Body of pancreas (tissue), 4 donors: ENCODE measurements at places on chromosomes 5 and 9. TPM values are rescaled to one million over a fixed set of nuclear protein-coding genes. Genes with fewer than 3 reads are reported as not detected.

- DNase-seq: no peak
These were observed 39.6 kb upstream of the FGF1 start for GRCh38 chr5:142725231-142726187.

PPP3R2 gene
- total RNA-seq: not detected

GRCh38 chr5:154583671-154584177 is 105.7 kb upstream of the HAND1 start:
- DNase-seq: no peak

FGF1 gene
- 0.78 TPM for total RNA-seq

DNA sequence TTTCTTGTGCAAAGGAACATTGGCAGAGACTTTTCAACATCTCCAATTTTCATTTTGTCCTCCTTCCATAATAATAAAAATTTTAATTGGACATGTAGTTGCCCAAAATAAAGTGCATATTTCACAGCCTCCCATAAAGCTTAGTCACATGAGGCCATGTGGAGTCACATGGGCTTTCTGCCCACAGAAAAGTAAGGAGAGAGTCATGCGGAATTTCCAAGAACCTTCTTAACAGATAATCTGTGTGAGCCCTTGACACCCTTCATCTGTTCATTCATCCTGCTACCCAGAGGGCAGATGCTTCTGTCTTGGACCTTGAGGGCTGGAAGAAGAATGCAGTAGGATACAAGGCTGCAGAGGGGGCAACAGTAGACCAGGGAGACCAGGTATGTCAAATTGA is 60.7 kb downstream of the APTX start:
- DNase-seq: no peak

- DNase-seq: no peak
These were observed 69.1 kb downstream of the GCNT1 start for GRCh38 chr9:76528056-76528455.

- no peak for DNase-seq
These were observed 3.7 kb downstream of the C9 start for GRCh38 chr5:39360471-39361111.

GRCh38 chr9:133888048-133888808 is 103.9 kb downstream of the VAV2 start:
- DNase-seq: no peak

DNA sequence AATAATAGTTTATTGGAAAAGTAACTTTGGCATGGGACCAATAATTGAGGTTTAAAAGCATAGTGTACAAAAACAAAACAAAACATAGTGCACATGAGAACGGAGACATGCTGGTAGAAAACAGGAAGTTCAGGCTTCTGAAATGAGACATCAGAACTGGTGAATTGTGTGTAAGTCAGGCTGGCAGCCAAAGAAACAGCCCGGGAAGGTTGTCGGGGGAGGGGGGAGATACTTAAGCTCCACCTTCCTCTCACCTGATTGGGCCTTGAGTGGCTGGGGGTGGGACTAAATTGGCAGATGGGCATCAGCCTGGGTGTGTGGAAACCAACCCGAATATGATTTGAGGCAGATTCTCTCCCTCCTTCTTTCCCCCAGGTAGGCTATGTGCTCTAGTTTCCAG is 256.3 kb downstream of the SMARCA2 start:
- DNase-seq: peak; percentile 37

JAKMIP2 gene
- 1.3 TPM for total RNA-seq

DNA sequence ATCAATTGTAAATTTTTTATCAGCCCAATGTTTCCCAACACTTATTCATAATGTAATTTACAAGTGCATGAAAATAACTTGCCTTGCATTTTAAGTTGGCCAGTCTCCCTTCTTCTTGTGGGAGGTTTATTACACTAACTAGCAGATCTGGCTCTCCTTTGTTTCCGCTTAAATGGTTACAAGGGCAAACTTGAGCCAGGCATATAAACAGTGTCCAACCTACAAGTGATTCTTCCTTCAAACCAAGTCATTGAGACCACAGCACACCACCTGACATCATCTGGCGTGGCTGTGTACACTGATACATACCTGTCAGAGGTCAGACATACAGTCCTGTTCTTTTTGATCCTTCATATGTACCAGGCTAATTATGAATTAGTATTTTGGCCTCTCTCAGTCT is 80.1 kb downstream of the ALDH1A1 start:
- no peak for DNase-seq

- no peak for DNase-seq
These were observed 124.7 kb downstream of the PALM2AKAP2 start for GRCh38 chr9:109904666-109905065.

PCDHA12 gene
- total RNA-seq: 3.6 TPM

GRCh38 chr5:59547731-59548130 is 345.8 kb downstream of the PDE4D start:
- no peak for DNase-seq

DNA sequence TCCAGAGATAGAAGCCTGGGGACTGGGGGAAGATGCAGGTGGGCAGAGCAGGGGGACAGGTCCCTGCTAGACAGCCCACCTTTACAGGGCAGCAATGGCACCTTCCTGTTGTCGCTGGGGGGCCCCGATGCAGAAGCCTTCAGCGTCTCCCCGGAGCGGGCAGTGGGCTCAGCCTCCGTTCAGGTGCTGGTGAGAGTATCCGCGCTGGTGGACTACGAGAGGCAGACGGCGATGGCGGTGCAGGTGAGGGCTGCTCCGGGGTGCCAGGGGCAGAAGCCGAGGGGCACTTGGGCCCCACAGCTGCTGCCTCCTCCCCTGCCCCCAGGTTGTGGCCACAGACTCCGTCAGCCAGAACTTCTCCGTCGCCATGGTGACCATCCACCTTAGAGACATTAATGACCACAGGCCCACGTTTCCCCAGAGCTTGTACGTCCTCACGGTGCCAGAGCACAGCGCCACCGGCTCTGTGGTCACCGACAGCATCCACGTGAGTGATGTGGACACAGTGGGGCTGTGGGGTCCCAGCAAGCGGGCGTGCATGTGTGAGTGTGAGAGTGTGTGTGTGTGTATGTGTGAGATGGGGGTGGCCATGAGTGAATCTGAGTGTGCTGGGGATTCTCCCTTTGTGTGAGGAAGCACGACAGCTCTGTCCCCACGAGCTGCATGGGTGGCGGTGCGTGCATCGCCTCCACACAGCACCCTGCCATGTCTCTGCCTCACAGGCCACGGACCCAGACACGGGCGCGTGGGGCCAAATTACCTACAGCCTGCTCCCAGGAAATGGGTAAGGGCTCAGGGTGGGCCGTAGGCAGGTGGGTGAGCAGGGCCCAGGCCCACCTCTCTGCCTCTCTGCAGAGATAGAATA is 28.4 kb downstream of the CDHR2 start:
- DNase-seq: no peak

TAF11L5 gene
- not detected for total RNA-seq

GRCh38 chr9:88011005-88011766 is 36.9 kb upstream of the CDK20 start:
- DNase-seq: peak; percentile 12

- no peak for DNase-seq
These were observed 36.0 kb downstream of the BNIP1 start for GRCh38 chr5:173180331-173180730.

NIM1K gene
- total RNA-seq: 0.52 TPM

DNA sequence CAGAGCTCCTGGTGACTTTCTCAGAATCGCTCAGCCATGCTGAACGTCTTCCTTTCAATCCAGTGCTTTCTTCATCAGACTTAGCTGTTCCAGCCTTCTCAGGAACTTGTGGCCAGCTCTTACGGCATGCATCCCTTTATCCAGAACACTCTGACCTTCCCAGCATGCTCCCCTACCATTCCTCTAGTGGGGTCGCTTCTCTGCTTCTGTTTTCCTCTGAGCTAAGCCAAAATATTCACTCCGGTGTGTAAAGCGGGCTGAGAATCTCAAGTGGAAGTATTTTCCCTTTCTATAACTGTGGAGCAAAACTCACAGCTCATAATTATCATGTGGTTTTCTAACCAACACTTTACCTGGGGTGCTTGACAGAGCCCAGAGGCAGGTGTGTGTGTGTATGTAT is 6.2 kb downstream of the DCANP1 start:
- DNase-seq: no peak

- DNase-seq: no peak
These were observed 200.9 kb upstream of the RIOK2 start for GRCh38 chr5:97383996-97384395.

GABRP gene
- not detected for total RNA-seq

SNX24 gene
- total RNA-seq: 6.7 TPM

ARL14EPL gene
- not detected for total RNA-seq

NDST1 gene
- 56.0 TPM for total RNA-seq

ZDHHC11 gene
- 4.7 TPM for total RNA-seq

DNA sequence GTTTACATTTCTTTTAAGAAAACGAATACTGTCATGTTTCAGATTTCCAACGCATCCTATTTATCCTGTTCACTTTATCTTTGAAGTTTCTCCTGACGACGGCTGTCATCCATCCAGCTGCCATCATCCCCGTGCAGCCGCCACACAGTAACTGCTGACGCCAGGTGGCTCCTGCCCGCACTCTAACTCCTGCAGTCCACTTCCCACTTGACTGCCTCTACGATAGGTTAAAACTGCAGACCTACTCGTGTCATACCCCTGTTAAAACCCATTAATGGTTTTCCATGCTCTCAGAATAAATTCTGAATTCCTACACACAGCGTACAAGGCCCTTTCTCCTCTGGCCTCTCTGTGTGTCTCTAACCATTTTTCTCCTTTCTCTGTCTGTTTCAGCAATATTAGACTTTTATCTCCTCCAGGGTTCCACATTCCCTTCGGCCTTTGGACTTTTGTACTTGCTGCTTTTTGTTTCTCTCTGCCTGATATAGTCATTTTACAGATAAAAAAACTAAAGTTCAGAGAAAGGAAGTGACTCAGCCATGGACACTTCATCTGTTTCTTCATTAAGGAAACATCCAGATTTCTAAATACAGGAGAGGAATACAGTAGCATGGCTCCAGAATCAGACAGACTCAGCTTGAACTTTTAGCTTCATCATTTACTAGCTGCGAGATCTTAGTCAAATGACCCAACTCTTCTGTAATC is 84.9 kb downstream of the ADAMTS12 start:
- no peak for DNase-seq

SHISAL2B gene
- 0.99 TPM for total RNA-seq

SPRY4 gene
- total RNA-seq: 18.5 TPM

DNA sequence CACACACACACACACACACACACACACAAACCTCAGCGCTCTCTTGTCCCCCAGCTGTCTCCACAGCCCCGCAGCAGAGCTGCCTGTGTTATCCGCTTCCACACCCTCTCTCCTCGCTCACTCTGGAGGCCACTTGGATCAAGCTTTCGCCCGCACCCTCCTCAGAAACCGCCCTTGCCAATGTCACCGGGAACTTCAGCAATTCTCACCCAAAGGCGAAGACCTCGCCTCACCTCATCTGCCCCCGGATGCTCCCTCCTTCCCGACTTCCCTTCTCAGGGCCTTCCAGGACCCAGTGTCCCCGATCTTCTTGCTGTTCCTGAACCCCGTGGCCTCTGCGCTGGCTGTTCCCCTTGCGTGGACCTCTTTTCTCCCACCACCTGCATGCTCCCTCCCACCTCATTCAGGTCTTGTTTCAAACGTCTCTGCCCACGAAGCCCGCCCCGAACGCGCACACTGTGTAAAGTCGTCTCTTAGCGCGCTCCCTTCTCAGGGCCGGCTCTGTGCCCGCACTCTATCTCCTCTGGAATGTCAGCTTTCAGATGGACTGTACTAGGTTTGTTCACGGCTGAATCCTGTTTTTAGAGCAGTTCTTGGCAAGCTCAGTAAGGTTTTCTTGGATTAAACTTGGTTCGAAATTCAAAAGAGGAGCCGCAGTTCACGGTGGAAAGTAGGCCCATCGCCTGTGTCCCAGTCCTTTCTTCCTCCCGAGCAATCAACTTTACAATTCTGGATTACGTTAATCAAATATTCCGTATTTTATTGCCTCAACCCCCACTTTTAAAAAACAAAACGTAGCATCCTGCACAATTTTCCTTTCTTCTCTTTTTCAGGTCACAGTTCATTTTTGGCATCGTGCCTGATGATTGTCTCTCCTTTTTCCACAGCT is 1.0 kb upstream of the TRIM7 start:
- no peak for DNase-seq

SLC4A9 gene
- total RNA-seq: not detected

GRCh38 chr9:131100445-131100844 is 4.1 kb downstream of the AIF1L start:
- no peak for DNase-seq

SMIM33 gene
- total RNA-seq: not detected

GRCh38 chr9:76567086-76567485 is 108.1 kb downstream of the GCNT1 start:
- DNase-seq: no peak

SLC36A1 gene
- 12.5 TPM for total RNA-seq

DNA sequence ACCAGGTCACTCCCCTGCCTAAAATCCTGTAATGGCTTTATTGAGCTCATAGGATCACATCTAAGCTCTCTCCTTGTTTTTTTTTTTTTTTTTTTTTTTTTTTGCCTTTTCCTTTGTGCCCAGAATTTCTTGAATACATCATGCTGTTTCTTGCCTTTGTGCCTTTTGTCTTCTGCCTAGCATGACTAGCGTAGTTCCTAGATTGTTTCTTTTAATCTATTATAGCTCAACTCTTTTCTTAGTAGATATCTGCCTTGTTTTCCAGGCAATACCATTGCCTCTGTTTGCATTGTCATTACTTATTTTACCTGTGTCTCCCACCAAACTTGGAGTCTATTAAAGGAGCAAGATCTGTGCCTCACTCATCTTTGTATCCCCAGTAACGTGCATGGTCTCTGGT is 106.1 kb upstream of the C9orf72 start:
- no peak for DNase-seq

DNA sequence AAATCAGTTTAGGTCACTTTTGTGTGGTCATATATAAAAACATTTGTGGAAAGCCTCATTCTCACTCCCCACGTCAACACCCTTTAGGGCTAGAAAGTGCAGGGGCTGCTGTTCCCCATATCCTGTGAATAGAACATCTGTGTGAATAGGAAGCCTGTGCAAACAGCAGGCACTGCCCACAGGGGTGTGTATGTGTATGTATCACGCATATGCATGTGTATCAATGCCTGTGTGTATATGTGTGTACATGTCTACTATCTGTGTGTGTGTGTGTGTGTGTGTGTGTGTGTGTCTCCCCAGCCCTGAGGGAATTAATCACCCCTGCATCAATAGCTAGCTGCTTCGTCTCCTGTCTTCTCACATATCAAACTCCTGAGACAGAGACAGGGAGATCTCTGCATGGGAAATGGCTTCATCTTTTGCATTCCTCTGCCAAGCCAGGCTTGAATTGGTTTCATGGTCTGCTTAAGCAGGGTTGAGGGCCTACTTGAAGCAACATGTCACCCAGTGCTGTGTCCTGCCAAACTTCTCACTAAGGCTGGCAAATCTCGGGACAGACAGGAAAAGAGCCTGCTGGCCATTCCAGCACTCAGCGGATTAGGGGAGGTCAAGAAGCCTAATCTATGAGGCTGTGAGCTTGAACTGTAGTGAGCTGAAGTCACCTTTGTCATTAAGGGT is 265.8 kb downstream of the ADAMTSL1 start:
- DNase-seq: peak; percentile 49

DNA sequence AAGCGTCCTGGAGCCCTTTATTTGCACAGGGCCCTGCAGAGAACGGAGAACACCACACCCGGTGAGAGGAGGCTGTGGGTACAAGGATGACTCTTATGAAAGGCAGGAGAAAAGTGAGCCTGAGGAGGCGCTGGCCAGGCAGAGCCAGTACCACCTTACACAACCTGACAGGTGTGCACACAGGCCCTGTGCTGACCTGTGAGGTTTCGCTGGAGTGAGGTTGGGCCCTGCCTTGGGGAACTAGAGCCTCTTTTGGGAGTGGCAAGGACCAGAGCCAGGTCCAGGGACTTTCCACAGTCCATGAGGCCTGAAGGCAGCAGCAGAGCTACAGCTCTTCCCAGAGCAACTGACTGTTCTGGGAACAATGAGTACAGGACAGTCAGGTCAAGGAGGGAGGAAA is 3.1 kb downstream of the SRD5A1 start:
- peak; percentile 21 for DNase-seq

PFN3 gene
- not detected for total RNA-seq

RNF38 gene
- total RNA-seq: 8.9 TPM
